Left ventricle myocardium superior (tissue), 1 donor: ENCODE measurements at places on chromosomes 4 and X.

DNA sequence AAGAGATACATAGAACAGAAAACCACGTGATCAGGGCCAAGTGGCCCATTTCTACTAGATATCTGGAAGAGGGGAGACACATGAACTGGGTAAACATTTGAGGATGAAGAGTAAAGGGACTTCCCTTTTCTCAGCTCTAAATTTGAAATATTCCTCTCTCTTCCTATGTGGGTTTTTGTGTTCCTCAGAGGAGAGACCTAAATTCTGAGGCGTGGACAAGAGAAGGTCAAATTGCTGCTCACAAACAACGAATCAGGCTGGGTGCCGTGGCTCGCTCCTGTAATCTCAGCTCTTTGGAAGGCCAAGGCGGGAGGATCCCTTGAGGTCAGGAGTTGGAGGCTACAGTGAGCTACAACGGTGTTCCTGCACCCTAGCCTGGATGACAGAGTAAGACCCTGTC lies 216.0 kb downstream of the PTTG2 start:
- DNase-seq, result no peak

- no peak for DNase-seq
These were observed 48.1 kb downstream of the GPRIN3 start for GRCh38 chr4:89259301-89260028.

- DNase-seq, result no peak
These were observed 654 bp upstream of the STS start for GRCh38 chrX:7146703-7147412.

DNA sequence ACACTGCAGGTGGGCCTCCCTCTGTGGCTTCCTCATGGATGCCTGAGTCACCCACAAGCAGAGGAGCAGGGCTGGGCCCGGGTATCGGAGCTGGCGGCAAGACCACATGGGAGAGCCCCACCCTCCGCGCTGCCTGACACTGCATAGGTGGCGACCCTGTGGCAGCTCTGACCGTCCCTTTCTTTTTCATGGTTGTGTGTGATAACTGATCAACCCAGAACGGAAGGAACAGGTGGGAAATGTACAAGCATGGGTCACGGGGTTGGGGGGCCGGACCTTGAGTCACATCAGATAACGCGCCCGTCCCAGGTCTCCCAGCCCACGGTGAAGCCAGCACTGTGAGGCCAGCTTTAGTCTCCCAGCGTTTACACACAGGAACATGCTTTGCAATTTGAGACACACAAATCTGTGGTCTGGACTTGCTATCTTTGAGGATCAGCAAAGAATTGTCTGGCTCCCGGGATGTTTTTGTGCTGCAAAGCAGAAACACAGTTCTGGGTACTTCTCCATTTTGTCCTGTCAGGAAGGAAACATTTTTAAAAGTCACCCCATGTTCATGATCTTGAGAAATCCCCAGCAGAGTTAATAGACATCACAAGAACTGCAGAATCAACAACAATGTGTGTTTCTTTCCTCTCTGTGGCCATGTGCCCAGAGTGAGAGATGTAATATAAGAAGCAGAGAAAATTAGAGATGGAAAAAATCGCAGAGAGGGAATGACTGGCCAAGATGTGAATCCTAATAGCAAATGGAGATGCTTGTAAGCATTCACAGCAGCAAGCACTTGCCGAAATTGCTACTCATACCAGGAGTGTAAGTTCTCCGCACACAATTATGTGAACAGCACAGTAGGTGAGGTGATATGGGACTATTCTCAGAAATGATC lies 70.1 kb upstream of the CBR4 start:
- peak; percentile 69 for DNase-seq

DNA sequence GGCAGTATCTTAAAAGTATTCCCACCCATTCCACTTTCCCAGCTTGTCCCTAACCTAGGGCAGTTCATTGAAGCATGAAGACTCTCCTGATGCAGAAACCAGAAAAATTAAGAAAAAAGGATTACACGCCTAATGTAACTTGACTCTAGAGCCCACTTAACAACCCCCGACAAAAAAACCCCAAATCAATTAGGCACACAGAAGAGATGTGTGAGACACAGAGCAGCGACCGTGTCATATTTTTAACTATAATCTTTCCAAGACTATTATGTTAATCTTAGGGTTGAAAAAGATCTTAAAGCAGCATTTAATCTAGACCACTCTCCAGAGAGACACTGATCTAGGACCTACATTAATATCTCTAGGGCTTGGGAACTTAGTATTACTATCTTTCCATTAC lies 1.3 kb downstream of the YTHDC1 start:
- DNase-seq, result no peak

DNA sequence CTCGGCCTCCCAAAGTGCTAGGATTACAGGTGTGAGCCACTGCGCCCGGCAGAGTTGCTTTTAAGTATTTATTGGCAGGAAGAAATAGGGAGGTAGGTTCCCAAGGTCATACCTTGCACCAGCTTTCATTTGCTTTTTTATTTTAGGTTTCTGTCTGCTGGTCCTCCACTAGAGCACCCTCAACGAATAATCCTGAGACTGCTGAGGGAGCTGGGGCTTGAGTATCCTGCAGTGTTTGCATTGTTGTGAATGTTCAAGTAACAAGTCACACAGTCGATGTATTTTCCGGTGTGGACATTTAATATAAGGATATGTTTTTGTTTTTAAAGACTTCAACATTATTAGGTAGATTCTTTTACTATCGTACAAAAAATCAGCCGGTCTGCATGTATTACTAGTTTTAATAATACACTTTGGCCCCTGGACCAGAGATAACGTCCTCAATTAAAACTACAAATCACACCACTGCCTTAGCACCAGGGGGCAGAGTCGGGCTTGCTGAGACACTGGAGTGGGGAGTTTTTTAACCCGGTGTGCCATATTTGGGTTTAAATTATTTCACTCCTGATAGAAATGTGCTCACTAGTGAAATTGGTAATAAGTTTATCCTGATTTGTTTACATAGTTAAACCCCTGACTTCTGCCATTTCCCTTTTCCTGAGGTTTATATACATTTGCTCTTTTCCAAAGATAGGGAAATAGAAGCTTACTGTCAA lies 11.6 kb downstream of the SMIM20 start:
- DNase-seq, result peak; percentile 63

GRCh38 chr4:94408549-94409374 lies 43.0 kb upstream of the PDLIM5 start:
- no peak for DNase-seq

GRCh38 chr4:74097631-74098426 lies 1.2 kb downstream of the CXCL2 start:
- DNase-seq, result no peak
